ENCODE measurements at places on chromosomes 1 and 21. TPM values are rescaled to one million over a fixed set of nuclear protein-coding genes. Genes with fewer than 3 reads are reported as not detected.

- H3K27ac ChIP-seq = no peak overlapping the region
- DNase-seq = no peak
- H3K4me3 ChIP-seq = no peak overlapping the region
- H3K36me3 ChIP-seq = no peaks in the 10 kb centered on the region
Measured at GRCh38 chr1:29805122-29805895, 569.0 kb downstream of the PTPRU start.

DNA sequence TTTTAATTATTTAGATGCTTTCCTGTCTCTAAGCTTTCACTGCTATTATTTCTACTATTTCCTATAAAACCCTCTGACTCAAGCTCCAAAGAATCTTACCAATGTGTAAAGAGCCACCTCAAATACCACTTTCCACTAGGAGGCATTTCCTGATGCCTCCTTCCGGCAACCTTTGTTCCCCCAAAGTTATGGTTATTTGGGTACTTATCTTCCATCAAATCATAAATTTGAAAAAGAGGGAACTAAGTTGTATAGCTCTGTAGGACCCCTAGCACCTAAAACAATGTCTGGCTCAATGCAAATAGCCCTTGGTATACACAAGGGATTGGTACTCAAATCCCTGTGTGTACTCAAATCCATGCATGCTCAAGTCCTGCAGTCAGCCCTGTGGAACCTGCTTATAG is 79.6 kb downstream of the NME7 start:
- no peaks in the 10 kb centered on the region for H3K27me3 ChIP-seq
- H3K27ac ChIP-seq = no peak overlapping the region
- no peaks in the 10 kb centered on the region for H3K36me3 ChIP-seq
- no peak for DNase-seq

- peak overlapping the region; percentile 98 for H3K4me3 ChIP-seq
- no peak for DNase-seq
- peak overlapping the region; percentile 92 for H3K27ac ChIP-seq
- peaks cover 53% of the 10 kb centered on the region for H3K4me1 ChIP-seq
- no peaks in the 10 kb centered on the region for H3K27me3 ChIP-seq
Measured at GRCh38 chr21:29072873-29073221, 601 bp downstream of the CCT8 start.

NR1I3 gene
- total RNA-seq = not detected

AMY2A gene
- total RNA-seq = not detected

GRCh38 chr1:179637211-179637860 is 45.7 kb downstream of the TDRD5 start:
- no peak overlapping the region for H3K4me3 ChIP-seq
- no peaks in the 10 kb centered on the region for H3K36me3 ChIP-seq
- no peak overlapping the region for H3K27ac ChIP-seq
- DNase-seq = no peak
- H3K4me1 ChIP-seq = peaks cover 11% of the 10 kb centered on the region

DNA sequence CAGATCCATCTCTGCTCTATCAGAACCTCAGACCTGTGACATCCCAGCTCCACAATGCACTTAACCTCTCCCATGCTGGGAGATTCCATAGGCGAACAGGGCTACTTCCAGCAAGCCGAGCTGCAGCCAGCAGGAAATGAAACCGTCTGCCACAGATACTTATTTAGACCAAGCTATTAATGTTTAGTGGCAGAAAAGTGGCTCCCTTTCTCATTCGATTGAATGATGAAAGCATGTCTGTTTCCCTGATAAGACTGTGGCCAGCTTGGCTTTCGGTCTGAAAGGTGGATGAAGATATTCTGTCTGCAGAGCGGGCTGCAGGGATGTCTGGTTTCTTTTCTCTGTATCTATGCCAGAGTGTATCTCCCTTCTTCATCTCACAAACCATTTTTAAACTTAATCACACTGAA is 146.4 kb downstream of the GREM2 start:
- H3K27ac ChIP-seq = no peak overlapping the region
- H3K27me3 ChIP-seq = peaks cover 12% of the 10 kb centered on the region
- no peaks in the 10 kb centered on the region for H3K4me1 ChIP-seq
- no peaks in the 10 kb centered on the region for H3K36me3 ChIP-seq
- no peak for DNase-seq

GRCh38 chr1:77218477-77219165 is 609 bp downstream of the PIGK start:
- no peaks in the 10 kb centered on the region for H3K27me3 ChIP-seq
- H3K4me1 ChIP-seq = peaks cover 24% of the 10 kb centered on the region
- no peaks in the 10 kb centered on the region for H3K36me3 ChIP-seq
- DNase-seq = no peak
- peak overlapping the region; percentile 82 for H3K27ac ChIP-seq

SH3BGRL3 gene
- total RNA-seq = 32.1 TPM

DNA sequence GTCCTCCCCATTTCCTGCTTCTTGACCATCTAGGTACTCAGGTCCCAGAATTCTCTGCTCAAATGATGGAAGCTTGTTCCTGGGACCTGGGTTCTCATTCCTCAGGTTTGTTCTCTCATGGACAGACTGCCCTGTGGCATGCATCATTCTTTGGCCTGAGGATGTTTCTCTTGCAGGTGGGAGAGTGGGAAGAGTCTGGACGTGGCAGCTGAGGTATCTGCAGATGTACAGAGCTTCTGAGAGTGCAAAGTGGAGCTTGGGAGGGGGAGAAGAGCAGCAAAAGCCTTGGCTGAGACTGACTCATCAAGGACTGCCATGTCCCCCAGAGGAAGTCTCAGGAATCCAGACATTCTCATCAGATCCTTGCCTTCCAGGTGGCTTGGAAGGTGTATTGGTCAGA is 63.1 kb downstream of the HSPA13 start:
- H3K36me3 ChIP-seq = no peaks in the 10 kb centered on the region
- DNase-seq = no peak
- H3K27me3 ChIP-seq = no peaks in the 10 kb centered on the region
- no peak overlapping the region for H3K27ac ChIP-seq
- no peaks in the 10 kb centered on the region for H3K4me1 ChIP-seq

GRCh38 chr1:96842215-96842614 is 120.6 kb downstream of the PTBP2 start:
- H3K4me3 ChIP-seq = no peak overlapping the region
- H3K27me3 ChIP-seq = no peaks in the 10 kb centered on the region
- no peaks in the 10 kb centered on the region for H3K36me3 ChIP-seq
- no peak overlapping the region for H3K27ac ChIP-seq
- H3K4me1 ChIP-seq = no peaks in the 10 kb centered on the region

CYP4B1 gene
- 11.5 TPM for total RNA-seq

OR2W3 gene
- total RNA-seq = not detected
